Omental fat pad (tissue), 4 donors: ENCODE measurements at places on chromosomes 12 and 14. TPM values are rescaled to one million over a fixed set of nuclear protein-coding genes. Genes with fewer than 3 reads are reported as not detected.

DNA sequence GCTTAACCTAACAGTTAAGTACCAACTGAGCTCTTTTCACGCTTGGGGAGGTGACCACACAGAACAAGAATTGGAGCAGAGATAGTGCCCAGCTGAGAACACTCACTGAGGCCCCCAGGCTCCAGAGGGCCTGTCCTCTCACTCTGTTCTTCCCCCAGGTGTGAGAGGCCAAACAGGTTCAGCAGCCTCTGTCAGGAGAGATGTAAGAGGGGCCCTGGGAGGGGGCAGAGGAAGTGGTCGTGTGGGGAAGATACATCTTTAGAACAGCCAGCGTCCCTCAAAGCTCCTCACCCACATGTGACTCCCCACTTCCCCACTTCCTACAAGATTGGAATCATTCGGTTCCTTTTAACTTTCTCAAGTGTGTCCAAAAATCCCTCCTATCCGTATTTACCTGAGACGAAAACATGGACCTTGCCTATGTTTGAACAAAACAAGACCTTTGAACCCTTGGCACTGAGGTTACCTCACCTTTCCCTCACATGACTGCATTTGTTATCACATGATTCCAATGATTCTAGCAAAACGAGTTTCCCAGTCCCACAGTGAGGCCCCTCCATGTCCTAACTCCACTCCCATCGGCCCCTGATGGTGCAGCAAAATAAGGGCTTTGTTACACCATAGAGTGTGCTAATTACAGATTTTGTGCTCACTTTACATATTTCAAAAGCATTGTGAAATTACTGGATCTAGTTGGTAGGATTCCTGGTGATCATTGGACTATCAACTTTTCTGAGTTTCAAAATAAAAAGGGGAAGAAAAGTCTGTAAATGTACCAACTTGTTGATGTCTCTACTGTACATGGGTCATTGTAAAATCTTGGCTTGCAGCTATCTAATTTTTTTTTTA lies 40.0 kb upstream of the PAPOLA start:
- DNase-seq: no peak

GRCh38 chr12:10113075-10113474 lies 14.3 kb upstream of the CLEC1A start:
- DNase-seq: no peak

DNA sequence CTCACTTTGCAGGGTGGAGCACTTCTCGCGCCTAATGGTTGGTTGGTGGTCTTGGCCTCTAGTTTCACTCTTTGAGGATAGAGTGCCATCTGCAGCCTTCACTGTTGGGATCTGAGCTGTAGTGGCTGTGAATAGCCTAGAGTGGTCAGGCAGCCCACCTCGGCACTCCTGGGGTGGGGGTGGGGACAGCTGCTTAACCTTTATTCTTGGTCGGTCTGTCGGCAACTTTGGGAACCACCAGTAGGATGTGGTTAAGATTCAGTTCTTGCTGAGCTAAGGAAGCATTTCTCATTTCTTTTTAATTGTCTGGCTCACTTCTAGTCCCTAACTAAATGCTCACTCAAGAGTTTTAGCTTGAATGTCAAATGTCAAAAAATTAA lies 21.1 kb downstream of the TMBIM6 start:
- no peak for DNase-seq

- DNase-seq: no peak
These were observed 299.3 kb downstream of the BCAT1 start for GRCh38 chr12:24649634-24650033.

- no peak for DNase-seq
These were observed 94.0 kb downstream of the SRRM4 start for GRCh38 chr12:119075222-119075787.

DNA sequence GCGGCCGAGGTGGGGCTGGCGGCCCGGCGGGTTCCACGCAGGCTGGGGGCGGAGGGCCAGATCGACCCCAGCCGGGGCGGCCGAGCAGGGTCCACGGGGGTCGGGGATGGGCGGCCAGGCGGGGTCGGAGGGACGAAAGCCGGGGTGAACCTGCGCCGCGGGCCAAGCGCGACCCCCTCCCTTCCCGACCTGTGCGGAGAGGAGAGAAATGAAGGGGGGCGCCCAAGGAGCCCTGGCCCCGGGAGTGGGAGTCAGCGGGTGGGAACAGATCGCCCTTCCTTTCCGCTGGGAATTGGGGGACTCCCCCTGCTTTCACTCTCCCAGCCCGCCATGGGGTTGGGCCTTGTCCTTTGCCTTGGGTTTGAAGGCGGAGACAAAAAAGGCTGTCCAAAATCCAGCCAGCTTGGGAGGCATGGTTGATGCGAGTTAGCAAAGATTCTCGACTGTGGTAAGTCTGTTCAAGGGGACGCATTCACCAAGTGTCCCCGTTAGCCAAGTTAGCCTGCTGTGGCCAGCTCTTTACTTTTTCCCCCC lies 559 bp upstream of the CKAP4 start:
- DNase-seq: peak; percentile 56

The BAZ1A gene
- total RNA-seq: 22.7 TPM

DNA sequence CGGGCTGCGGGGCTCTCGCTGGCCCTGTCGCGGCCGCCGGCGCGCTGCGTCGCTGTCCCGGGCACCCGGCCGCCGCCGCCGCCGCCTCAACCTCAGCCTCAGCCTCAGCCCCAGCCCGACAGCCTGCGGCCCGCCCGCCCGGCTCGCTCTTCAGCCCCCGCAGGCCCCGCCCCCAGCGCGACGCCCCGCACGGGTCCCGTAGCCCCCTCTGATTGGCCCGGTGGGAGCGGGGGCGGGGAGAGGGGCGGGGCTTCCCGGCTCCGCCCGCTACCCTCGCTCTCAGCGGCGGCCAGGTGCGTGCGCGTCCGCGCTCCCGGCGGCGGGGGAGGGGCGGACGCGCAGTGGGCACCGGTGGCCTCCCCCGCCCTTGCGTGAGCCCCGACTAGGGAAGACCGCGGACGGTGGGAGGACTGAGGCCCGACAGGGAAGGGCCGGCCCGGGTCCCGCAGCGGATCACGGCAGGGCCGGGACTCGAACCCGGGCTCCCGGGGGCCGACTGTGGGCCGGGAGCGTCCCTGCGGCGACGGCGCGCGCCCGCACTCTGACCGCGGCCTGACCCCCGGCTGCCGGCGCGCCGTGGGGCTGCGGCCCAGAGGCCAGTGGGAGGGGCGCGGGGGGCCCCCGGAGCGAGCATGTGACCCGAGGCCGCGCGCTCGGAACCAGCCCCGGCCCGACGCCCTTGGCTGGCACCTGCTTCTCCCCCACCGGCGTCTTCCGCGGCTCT lies at the start of gene PPP1R13B:
PPP1R13B (minus strand) TSS at position 125 of the 724 bp plus-strand sequence. CDS start 268 bp downstream, outside the sequence.
- DNase-seq: peak; percentile 70

DNA sequence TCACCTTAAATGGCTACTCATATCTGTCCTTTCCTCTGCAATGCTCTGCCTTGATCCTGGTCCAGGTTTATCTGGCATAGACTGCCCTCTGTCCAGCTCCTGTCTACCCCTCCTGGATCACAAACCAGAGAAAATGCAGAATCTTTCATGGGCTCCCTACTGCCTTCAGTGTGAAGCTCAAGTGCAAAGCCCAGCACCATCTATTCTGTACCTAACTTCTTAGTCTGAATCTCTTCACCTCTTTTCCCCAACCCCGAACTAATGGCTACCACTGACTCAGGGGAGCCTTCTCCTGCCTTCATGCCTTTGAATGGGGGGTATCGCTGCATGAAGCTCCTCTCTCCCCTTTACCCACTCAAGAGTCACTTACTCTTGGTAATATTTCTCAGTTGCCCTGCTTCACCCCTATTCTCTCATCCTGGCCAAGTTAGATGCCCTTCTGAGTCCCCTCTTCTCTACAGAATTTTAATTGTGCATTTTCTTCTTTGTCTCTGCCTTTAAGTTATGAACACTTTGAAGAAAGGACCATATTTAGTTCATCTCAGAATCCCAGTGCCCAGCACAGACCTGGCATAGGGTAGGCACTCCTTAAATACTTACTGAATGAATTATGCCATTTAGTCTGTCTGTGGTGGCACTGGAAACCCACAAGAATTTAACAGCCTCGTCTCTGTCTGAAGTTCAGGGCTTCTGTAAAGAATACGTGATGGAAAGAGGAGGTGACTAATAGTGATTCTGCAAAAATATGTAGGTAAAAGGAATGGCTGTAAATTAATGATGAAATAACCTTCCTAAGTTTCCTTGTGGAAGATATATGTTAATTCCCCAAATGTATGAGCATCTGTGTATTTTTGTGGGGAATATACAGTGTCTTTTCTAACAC lies 191.3 kb upstream of the AMIGO2 start:
- no peak for DNase-seq

The LPAR5 gene
- total RNA-seq: 6.3 TPM

DNA sequence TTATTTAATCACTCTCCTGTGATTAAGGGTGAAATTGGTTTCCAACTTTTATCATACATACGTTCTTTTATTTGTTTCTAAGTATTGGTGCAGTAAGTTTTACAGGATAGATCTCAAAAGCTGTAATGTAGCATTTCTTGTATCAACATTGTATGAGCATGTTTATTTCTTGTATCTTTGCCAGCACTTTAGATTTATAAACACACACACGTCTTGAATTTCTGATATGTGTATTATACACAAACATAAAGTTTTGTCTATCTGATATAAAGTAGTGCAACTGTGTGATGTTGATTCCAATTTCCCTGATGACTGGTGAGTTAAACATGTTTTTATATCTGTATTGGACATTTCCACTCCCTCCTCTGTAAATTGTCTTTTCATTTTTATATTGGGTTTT lies 134.7 kb downstream of the NOVA1 start:
- no peak for DNase-seq

The TAS2R31 gene
- total RNA-seq: 5.8 TPM

The SOAT2 gene
- total RNA-seq: not detected

GRCh38 chr12:10661338-10661737 lies 12.5 kb downstream of the STYK1 start:
- no peak for DNase-seq

The KRT6C gene
- not detected for total RNA-seq

GRCh38 chr12:71947645-71948105 lies 9.0 kb downstream of the TPH2 start:
- no peak for DNase-seq

- DNase-seq: no peak
These were observed 10.6 kb upstream of the TNFRSF1A start for GRCh38 chr12:6352193-6353173.

- no peak for DNase-seq
These were observed 4.2 kb upstream of the IRF9 start for GRCh38 chr14:24156840-24157239.

- DNase-seq: no peak
These were observed 168.0 kb downstream of the NTS start for GRCh38 chr12:86042062-86042461.

DNA sequence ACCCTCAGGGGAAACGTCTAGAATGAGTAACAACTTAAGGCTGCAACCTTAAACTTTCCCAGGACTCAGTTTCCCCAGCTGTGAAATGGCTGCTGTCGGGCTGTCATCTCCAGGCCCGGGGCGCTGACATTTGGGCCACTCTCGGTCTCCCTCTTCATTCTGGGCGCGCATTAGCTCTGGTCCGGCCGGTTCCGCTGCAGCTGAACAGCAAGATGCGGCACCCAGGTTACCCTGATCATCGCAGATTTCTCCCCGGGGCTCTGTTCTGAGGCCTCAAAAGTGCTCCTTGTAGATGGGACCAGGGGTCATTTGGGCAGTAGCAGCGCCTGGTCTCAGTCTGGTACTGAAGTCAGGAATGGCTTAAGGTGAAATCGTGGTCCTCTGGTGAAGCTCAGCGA lies 890 bp upstream of the BCL7A start:
- DNase-seq: no peak

The HSPB8 gene
- total RNA-seq: 136 TPM

DNA sequence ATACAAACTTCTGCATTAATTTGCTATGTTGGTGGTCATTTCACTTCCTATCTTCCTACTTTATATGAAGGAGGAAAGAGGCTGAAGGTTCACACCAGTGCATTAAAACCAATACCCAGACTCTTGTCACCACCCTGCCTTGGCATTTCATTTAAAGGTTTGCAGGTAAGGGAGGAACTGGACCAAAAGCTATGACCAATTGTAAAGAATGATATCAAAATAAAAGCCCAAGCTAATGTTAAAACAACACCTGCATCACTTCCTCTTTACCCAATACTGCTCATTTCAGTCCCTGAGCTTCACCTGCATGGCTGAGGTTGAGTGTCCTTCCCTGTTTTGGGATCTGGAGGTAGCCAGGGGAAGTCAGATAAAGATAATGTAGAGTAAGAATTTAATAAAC lies 47.2 kb upstream of the TMEM233 start:
- no peak for DNase-seq

DNA sequence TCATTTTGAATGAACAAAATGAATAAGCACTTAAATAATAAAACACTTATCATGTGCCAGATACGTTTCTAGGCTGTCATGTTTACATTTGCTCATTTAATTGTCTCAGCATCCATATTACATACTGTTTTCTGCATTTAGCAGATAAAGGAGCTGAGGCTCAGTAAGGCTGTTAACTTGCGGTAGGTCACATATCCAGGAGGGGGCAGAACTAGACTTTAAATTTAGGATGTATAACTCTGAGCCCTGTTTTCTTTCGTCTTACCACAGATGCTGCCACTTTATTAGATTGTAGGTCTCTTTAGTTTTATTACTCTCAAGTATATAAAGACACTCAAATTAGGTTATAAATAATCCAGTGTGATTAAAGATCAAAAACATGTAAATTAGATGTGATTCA lies 17.7 kb downstream of the IRAK4 start:
- DNase-seq: no peak
